Stimulated activated CD4-positive, alpha-beta T cell treated with anti-CD3 and anti-CD28 coated beads, Interleukin-1b, Interleukin-23, amount 100 ng/mL, for 24 hours (primary cell): ENCODE measurements at places on chromosomes 7 and 10.

DNA sequence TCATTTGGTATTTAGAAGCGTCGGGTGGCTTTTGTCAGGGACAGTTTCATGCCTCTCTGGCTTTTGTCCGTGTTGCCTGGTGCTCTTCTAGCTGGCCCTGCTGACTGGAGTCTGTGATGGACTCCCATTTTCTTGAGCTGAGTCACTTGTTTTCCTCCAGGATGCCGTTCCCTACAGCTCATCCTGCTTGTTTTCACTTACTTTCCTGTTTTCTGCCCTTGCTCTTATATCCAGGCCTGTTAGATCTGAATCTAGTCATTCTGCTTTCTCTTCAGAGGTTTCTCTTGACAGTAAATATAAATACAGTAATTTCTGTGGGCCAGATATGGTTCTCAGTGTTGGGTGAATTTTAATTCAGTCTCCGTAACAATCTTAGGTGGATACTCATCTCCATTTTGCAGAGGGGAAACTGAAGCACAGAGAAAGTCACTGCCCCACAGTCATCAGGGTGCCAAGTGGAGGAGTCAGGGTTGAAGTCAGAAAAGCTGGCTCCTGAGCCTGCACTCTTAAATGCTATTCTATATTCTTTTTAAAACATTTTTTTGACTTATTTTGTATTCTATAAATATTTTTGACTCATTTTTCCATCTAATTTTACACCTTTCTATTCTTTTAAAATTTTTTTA, 85.4 kb downstream of the CCNY start:
- DNase-seq = no peak

GRCh38 chr7:39691821-39692220, 68.4 kb downstream of the RALA start:
- no peak for DNase-seq

DNA sequence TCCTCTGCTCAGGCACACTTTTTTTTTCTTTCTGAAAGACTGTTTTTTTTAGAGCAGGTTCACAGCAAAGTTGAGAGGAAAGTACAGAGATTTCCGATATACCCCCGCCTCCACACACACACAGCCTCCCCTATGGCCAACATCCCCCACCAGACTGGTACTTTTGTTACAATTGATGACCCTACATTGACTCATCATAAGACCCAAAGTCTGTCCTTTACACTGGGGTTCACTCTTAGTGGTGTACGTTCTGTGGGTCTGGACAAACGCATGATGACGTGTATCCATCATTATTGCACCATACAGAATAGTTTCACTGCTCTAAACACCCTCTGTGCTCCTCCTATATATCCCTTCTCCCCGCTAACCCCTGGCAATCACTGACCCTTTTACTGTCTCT, 107.7 kb downstream of the RBM20 start:
- no peak for DNase-seq

- DNase-seq = no peak
These were observed 105.6 kb downstream of the AHR start for GRCh38 chr7:17404006-17404405.

GRCh38 chr10:89702121-89702480, 711 bp downstream of the KIF20B start:
- DNase-seq = no peak

GRCh38 chr10:73509695-73510094, 13.9 kb upstream of the PPP3CB start:
- no peak for DNase-seq

DNA sequence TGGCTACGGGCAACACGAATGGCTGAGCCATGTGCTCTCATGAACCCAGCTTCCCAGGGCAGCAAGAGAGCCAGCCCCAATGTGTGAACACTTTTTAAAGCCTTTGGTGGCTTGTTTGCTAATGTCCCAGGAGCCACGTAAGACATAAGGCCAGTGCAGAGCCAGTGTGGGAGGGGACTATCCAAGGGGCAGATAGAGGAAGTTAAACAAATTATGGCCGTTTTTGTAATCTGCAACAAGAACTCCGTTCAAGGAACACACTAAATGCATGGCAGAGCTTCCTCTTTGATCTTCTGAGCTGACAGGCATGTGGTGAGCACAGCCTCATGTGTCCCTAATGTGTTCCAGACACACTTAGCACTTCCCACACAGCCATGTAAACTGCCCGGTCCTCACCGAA, 133.3 kb downstream of the TEX36 start:
- no peak for DNase-seq

- no peak for DNase-seq
These were observed 164.6 kb upstream of the WNT16 start for GRCh38 chr7:121164247-121164646.

GRCh38 chr7:117323851-117324711, 1.2 kb upstream of the WNT2 start:
- DNase-seq = no peak

DNA sequence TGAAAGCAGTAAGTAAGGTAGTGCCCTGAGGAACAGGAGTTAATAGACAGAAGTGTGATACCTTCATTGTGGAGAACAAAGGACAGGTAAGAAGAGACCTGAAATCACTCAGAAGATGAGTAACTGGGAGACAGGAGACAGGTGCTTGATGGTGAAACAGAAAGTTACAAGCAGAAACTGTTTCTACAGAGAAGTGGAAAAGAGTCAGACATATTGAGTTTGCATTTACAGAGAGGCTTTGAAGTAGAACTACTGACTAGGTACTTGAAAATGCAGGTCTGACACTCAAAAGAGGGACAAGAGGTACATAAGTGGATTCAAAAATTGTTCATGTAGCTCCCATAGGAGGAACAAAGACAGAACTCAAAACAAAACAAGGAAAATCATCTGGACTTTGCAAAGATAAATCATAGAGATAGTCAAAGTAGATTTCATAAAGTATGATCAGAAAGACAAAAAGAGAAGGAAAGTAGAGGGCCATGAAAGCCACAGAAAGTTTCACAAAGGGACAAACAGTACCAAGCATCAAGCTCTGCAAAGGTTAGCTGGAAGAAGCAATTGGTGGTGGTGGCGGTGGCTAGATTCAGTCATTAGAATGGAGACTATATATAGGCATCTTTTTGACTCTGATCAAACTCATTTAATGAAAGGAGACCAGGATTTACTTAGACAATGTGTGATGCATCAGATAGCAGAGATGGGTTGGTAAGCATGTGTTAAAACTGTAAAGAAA, 198.4 kb downstream of the PCLO start:
- no peak for DNase-seq

DNA sequence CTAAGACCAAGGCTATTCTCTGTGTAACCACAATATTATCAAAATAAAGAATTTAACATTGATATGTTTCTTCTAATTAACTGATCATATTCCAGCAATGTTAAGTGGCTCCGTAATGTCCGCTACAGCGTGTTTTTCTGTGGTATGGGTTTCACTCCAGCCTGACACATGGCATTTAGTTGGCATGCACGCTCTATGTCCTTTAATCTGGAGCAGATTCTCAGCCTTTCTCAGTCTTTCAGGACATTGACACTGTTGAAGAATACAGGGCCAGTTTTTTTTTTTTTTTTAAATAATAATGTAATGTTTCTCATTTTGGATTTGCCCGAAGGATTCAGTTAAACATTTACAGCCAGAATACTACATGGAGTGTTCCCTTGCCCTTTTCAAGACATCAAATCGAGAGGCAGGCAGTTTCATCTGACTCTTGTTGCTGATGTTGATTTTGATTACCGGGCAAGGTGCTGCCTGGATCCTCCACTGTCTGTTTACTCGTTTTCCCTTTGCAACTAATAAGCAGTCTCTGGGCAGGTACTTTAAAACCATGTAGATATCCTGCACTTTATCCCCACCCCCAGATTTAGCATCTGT, 97.5 kb upstream of the GJD4 start:
- DNase-seq = no peak

DNA sequence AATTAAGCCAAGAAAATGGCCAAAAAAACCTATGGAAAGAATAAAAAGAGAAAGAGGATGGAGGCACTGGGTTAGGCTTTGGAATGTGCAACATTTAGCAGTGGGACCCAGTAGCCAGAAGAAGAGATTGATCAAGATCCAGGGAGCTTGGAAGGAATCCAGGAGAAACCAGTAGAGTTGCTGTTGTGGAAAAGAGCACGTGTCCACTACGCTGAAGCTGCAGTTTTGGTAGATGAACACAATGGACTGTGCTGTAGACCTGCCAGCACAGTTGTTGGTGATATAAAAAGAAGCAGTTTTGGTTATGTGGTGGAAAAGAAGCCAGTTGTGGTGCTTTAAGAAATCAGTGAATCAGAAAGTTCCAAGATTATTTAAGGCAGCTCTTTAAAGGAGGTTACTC, 802.2 kb upstream of the POM121L12 start:
- no peak for DNase-seq
